A549 treated with Hydrocortisone at 1 μM for 4 hours (cell line): ENCODE measurements at places on chromosomes 5 and 9. TPM values are rescaled to one million over a fixed set of nuclear protein-coding genes. Genes with fewer than 3 reads are reported as not detected.

The GLDC gene
- 12.6 to 16.1 TPM (median 13.0 TPM) in 5 replicates for total RNA-seq

The PPP3R2 gene
- not detected in 5 replicates for total RNA-seq

The TIMD4 gene
- 0.70 to 1.4 TPM (median 1.1 TPM) in 5 replicates for total RNA-seq

The FBXL7 gene
- total RNA-seq: 1.2 to 1.6 TPM (median 1.4 TPM) in 5 replicates

The DPYSL3 gene
- total RNA-seq: 18.7 to 26.1 TPM (median 21.3 TPM) in 5 replicates

The PCDHB14 gene
- total RNA-seq: 0.06 to 0.10 TPM (median 0.08 TPM) in 5 replicates
